ENCODE measurements at places on chromosomes 5 and 9.

GRCh38 chr5:60356745-60357144 is 343.2 kb downstream of the DEPDC1B start:
- no peak for DNase-seq

DNA sequence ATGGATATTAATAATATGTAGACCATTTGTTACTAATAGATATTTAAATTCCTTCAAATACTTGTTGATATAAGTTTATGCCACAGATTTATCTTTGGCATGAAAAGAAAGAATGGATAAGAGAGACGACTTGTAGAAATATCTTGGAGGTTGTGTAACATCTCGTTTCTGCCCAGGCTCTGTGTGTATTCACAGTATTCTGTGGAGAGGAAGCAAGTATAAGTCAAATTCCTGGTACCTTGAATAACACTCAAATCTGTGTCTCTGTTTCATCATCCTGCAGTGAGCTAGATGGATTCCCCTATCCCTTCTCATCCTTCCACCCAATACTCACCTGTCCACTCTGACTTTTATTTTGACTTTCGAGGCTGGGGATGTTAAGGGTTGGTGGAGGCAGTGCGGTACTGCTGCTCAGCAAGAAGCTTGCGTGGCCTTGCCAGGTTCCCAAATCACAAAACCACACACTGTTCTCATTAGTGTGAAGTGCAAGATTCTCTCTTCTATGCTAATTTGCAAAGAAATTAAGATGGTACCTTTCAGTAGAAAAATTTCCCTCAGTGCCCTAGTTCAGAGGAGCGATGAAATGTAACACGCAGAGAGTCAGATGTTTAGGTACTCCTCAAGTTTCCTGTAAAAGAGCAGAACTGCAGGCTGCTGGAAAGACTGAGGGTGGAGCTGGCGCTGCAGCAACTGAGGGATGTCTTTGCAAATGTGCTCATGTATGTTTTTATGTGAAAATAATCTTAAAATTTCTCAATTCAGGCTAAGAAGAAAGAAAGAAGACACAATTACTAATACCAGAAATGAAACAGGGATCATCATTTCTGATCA is 42.6 kb upstream of the ANKRD18A start:
- DNase-seq = no peak

- DNase-seq = no peak
Measured at GRCh38 chr9:69622676-69623075, 49.5 kb downstream of the APBA1 start.

DNA sequence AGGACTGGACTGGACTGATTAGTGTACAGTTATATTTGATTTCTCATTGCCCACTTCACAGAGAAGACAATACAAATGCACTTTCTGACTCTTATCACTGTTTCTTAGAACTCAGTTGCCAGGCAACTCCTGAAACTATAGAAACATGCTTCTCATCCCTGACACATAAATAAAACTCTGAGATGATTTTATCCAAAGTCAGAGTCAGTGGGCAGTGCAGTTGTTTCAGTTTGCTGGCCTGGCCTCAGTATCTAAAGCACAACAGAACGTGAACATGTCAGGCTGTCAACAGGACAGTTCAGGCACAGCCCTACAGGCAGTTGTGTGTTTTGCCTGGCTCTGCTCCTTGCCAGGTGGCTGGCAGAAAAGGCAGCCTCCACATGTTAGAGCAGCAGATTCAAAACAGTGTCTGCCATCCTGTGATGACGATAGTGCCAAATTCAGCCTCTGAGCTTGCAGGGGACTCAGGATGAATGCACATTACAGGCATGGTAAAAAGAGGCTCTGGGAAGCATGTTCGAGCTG is 65.1 kb upstream of the CCDC152 start:
- no peak for DNase-seq

DNA sequence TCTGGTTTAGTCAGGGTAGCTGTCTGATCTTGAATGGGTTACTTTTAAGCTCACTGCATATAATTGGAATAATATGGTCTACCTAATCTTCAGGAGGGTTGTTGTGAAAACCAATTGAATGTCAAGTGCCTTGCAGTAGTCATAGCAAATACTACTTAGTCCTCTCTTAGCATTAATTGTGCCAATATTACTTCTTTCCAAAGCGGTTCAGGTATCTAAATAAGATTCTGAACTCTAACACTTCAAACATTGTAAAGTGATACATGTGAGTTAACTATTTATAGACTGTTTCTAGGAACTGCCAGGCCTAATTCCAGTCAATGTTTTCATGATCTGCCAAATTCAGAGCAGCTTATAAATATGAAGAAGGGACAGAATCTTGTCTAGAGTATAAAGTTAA is 140.2 kb downstream of the SH3GL2 start:
- DNase-seq = no peak

DNA sequence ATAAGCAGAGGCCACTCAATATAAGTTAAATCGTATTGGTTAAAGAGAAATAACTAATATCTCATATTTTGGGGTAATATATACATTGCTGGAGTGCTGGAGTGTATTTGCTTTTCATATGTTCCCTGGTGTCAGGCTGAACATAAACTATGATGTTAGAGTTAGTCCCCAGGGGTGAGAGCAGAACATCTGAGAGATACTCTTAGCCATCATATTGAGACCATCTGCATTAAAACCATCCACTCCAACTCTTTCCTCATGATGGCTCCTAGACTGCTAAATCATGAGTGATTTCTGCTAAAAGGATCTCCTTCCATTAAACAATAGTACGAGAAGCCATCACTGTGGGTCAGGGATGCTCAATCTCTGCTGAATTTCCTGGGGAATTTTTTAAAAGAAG is 436.2 kb downstream of the DTWD2 start:
- DNase-seq = no peak

DNA sequence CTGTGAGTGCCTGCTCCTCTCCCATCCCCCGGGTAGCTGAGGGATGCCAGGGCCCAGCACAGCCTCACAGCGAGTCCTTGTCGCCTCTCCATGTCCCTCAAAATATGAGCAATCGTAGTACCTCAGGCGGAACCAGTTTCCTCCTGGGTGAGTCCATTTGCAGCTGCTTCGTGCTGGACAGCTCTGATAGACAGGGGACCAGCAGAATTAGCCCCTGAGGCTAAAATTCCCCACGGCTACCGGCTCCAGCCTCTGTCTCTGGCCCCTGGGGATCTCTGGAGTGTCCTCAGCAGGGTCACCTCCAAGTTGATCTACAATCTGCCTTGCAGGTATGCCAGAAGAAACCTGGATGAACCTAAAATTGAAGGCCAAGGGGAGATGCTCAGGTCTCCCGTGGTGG is 115.8 kb upstream of the FBXL7 start:
- no peak for DNase-seq

DNA sequence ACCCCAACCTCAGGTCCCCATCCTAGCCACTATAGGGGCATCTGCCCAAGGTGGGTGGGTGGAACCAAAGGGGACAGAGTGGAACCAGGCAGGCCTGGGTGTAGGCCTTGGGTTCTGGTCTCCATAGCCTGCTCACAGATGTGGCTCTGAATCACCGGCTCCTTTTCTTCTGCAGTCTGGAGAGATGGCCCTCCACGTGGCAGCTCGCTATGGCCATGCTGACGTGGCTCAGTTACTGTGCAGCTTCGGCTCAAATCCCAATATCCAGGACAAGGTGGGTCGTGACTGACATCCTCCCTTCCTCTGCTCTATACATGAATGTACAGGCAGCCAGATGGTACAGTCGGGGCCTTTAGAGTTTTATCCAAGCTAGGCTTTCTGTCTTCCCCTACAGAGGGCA is 77.3 kb upstream of the CTSL start:
- no peak for DNase-seq

DNA sequence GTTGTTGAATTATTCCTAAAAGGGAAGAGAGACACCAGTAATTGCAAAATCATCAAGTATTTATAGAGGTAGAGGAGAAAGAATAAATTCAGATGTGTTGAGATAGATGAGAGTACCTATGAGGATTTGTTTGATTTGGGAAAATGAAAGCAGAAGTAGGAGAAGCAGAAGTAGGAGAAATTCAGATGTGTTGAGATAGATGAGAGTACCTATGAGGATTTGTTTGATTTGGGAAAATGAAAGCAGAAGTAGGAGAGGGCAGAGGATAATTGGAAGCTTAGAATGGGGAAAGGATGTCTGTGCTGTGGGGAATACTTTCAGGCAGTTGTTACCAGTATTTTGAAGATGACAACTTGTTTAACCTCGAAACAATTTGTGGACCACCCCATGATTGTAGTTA is 35.1 kb upstream of the ZCCHC7 start:
- no peak for DNase-seq

- DNase-seq = no peak
Measured at GRCh38 chr5:120476063-120476462, 12.0 kb downstream of the PRR16 start.

GRCh38 chr5:122415030-122415800 is 103.2 kb downstream of the SNCAIP start:
- peak; percentile 41 for DNase-seq

DNA sequence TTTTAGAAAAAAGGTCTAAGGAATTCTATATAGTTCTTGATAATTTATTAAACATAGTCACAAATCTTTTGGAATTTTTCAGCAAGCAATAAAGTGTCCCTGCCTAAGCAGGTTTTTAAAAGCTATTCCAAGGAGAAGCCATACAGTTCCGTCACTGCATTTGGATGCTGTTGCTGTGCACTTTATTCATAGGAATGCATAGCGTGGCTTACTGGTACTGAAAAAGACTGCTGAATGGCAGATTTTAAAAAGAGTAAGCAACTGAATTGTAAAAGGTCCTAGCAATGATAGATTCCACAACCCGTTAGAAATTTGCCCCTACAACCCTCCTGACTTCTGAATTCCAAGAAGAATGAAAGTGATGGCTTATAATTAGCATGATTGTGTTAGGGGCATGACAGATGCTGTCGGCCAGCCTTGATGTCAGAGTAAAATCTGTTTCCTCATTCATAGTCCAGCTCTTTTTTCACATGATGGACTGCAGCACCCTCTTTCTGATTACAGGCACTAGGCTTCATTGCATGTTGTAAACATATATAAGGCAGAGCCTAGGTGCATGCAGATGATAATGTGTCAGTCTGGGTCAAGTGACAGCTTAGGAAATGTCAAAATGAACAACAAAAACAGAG is 227.0 kb downstream of the PDE4D start:
- DNase-seq = no peak

GRCh38 chr5:113140837-113141671 is 164.5 kb downstream of the DCP2 start:
- no peak for DNase-seq

DNA sequence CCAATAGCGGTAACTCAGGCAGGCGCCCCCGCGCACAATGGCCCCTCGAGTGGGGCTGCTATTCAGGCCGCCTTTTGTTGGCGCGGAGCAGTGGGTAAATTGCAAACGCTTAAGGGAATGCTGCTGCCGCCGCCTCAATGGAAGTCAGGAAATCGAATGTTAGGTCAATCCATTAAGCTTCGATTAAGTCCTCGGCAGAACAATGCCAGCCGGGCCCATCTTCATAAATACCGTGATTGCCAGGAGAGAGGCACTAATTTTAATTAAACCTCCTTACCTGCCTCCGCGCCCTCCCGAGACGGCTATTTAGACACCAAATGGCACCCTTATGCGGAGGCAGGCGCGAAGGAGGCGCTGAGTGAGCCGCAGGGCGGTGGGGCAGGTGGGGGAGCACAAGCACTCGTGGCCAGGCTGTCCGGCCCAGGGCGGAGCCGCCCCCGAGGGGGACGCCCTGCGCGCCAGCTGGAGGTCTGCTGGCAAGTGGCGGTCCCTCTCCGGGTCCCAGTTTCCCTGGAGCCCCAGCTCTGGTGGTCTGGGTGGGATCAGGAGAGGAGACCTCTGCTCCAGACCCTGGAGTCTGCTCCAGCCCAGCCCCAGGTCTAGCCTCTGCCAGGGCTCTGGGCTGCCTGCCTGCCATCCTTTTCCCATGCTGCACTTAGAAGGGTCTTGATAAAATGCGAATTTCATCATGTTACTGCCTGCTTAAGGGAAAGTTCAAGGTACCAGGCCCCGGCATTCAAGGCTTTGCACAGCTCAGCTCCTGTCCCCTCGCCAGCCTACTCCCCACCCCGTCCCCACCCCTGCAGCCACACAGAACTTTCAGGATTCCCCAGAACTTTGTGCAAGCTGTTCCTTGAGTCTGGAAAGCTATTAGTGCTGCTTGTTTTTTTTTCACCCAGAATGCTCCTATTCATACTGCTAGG is 19.7 kb downstream of the NR5A1 start:
- no peak for DNase-seq

DNA sequence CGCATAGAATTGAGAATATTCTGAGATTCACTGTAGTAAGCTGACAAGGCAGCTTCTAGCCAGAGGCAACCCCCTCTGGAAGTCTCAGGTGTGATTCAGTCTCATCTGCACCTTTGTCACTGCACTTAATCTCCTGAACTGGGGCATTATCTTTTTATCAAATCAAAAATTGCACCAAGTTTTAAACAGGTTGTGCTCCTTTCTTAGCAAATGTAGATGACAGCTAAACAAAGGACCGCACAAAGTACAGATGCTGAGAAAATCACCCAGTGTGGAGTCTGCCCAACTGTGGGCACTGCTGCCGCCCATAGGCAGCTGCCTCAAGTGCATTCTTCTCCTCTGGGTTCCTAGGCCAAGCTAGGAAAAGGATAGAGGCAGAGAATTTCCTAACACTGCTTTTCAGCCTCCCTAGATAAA is 51.1 kb downstream of the STARD4 start:
- peak; percentile 13 for DNase-seq

GRCh38 chr9:2083479-2083878 is 68.3 kb downstream of the SMARCA2 start:
- DNase-seq = no peak

DNA sequence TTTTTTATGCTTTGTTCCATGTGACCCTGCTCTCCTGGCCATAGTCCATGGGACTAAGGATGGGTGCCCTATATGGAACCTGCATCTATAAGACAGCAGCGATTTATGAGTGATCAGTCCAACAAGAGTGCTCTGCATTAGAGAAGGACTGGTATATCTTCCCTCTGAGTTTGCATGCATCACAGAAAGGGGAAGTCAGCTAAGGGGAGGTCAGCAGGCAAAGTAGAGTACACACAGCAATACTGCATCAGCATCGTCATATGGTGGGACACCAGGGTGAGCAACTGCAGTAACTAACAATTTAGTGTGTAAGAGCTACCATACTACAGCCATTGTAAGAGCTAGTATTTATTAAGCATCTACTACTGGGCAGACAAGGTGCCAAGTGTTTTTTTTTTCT is 311.3 kb downstream of the NDUFS4 start:
- no peak for DNase-seq

DNA sequence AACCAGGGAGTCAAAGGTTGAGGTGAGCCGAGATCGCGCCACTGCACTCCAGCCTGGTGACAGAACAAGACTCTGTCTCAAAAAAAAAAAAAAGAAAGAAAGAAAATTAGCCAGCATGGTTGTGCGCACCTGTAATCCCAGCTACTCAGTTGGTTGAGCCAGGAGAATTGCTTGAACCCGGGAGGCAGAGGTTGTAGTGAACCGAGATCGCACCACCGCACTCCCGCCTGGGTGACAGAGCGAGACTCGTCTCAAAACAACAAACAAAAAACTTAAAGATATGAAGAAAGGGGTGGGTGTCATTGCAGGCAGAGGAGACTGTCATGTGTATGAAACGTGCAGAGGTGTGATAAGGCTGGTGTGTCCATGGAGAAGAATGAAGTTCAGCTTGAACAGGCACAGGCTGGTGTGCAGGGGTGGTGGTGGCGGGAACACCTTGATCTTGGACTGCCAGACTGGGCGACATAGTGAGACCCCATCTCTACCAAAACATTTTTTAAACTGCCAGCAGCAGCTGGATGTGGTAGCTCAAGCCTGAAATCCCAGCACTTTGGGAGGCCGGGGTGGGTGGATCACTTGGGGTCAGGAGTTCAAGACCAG is 69.6 kb downstream of the UGCG start:
- no peak for DNase-seq

GRCh38 chr5:143644727-143645126 is 167.2 kb upstream of the HMHB1 start:
- no peak for DNase-seq
